A673 (cell line): ENCODE measurements at places on chromosomes 7 and 10. TPM values are rescaled to one million over a fixed set of nuclear protein-coding genes. Genes with fewer than 3 reads are reported as not detected.

The AUTS2 gene
- 42.1 and 44.3 TPM in 2 replicates for total RNA-seq

The AKR1D1 gene
- total RNA-seq, result not detected in 2 replicates

The CALU gene
- total RNA-seq, result 161 and 162 TPM in 2 replicates

The FRMD4A gene
- 26.3 and 29.6 TPM in 2 replicates for total RNA-seq

The UFSP1 gene
- total RNA-seq, result 4.7 and 5.0 TPM in 2 replicates

The LGI1 gene
- not detected in 2 replicates for total RNA-seq

The WIPF3 gene
- total RNA-seq, result 0.17 and 0.21 TPM in 2 replicates

The PIK3CG gene
- 13.4 and 13.7 TPM in 2 replicates for total RNA-seq

The GIMAP5 gene
- 0.58 TPM in 1 of 2 replicates, not detected in the other for total RNA-seq

The FGL2 gene
- not detected in 2 replicates for total RNA-seq

The SPAM1 gene
- total RNA-seq, result not detected in 2 replicates

The ZC3HAV1L gene
- 35.3 and 36.5 TPM in 2 replicates for total RNA-seq

The TWIST1 gene
- total RNA-seq, result 37.6 and 41.6 TPM in 2 replicates

The KLF14 gene
- not detected in 2 replicates for total RNA-seq

The AKR1C4 gene
- not detected in 2 replicates for total RNA-seq

The UBE2H gene
- 28.8 and 35.2 TPM in 2 replicates for total RNA-seq

The LIPF gene
- not detected in 2 replicates for total RNA-seq

The LRRC18 gene
- total RNA-seq, result not detected in 2 replicates

The EIF4EBP2 gene
- 89.3 and 91.9 TPM in 2 replicates for total RNA-seq

The AQP1 gene
- total RNA-seq, result 0.37 and 0.49 TPM in 2 replicates

The HOXA5 gene
- total RNA-seq, result not detected in 2 replicates

The CARD11 gene
- total RNA-seq, result 1.6 and 1.8 TPM in 2 replicates

The GNAT3 gene
- total RNA-seq, result not detected in 2 replicates

The PPP1R17 gene
- total RNA-seq, result not detected in 2 replicates

The DRGX gene
- not detected in 2 replicates for total RNA-seq

The STEAP1B gene
- total RNA-seq, result 49.9 and 53.0 TPM in 2 replicates
